ENCODE measurements at places on chromosomes 6 and 20.

DNA sequence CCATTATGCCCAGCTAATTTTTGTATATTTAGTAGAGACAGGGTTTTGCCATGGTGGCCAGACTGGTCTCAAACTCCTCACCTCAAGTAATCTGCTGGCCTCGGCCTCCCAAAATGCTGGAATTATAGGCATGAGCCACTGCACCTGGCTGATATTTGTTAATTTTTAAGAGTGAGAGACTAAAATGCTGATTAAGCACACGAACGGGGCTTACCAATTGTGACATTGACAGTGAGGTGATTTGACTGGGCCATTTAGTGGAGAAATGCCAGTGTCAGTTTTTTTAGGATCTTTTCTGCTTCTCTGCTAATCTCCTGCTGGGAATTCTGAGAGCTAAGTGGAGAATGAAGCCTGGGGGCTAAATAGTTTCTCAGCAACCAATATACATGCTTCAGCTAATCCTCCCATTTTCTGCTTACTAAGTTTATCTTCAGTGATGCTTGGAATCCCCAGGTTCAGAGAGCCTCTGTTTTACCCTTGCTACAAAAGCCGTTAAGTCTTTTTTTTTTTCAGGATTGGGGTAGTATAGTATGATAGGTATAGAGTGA is 9.8 kb upstream of the DEFB123 start:
- no peak for DNase-seq

DNA sequence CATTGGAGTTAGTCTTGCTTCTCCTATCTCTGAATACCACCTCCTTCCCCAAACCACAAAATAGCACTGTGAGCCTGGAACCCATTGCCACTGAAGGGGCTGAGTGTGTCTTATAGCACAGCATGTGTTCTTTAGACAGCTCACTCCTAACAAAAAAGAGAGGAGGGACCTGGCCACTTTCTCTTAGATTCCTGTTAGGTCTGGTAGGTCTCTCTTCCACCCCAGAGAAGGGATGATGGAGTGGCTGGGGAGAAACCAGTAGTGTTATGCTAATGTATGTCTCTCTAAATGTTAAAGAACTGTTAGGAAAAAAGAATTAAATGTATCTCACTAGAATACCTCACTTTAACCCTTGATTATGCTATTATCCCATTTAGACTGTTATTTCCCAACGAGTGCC is 340.3 kb downstream of the EPHA7 start:
- no peak for DNase-seq

DNA sequence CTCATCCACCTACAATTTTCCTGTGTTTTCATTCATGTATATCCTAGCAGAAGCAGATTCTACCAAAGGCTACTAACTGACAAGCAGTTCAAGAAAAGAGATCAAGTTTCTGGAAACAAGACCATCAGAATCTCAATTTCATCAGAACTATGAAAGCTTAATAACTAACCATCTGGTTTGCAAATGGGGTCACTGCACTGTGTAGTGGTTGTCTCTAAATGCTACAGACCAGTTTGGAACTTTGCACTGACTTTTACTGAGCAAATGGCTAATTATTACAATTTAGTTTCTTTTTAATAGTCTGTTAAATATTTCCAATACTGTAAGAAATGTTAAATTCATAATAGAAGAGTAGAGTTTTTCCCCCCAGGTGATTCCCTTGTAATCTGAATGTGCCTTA is 64.5 kb downstream of the REPS1 start:
- no peak for DNase-seq

- no peak for DNase-seq
Observed at GRCh38 chr6:152310371-152310954, 326.7 kb downstream of the SYNE1 start.
